ENCODE measurements at places on chromosomes 11 and 22.
A peak's percentile ranks its signal among the peaks of the same experiment; 100 is the strongest.

DNA sequence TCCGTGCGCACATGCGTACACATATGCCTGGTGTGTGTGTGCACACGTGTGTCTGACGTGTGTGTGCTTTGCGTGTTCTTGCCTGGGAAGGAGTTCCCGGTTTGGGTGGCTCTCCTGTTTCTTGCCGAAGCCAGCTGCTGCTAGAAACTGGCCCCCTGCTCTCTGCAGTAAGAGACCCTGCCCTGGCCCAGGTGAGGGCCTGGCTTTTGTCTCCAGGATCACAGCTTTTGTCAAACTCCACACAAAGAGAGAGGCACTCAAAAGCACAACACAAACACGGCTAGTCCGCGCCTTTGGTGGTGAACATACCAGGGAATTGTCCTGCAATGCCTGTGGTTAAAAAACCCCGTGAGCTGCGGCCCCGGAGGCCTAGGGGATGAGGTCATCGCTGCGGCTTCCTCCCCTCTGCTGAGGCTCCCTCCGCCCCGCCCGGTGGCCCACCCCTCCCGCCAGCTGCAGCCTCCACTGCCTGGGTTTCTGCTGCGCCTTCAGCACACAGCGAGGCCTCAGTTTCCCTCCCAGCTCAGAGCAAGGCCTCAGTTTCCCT, 88.9 kb downstream of the KCNQ1 start:
- DNase-seq, result no peak

GRCh38 chr11:131099746-131100145, 183.5 kb upstream of the SNX19 start:
- no peak for DNase-seq

DNA sequence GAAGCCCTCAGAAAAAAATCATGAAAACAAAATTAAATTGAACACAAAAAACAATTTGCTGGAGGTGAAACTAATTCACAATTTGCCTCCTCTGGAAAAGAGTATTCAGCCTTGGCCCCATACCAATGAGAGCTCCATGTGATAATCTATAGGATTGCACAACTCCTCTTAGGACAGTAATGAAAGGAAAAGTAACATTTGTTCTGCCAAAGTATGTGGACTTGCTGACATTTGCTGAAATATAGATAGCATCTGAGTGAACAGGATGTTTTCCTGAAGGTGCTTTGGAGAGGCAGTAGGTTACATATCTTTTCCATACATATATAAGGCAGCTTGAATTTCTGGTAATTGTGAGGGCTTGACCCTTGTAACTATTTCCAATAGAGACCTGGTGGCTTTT, 122.8 kb downstream of the OR4C45 start:
- DNase-seq, result no peak

DNA sequence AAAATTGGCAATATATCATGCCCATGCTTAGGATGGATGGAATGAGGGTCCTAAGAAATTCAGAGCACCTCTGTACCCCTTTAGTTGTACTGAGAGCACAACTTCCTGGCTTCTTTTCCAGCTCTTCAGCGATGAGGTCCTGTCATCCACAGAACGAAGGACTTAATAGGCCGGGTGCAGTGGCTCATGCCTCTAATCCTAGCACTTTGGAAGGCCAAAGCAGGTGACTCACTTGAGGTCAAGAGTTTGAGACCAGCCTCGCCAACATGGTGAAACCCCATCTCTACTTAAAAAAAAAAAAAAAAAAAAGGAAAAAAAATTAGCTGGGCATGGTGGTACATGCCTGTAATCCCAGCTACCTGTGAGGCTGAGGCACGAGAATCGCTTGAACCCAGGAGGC, 125.3 kb upstream of the BMAL1 start:
- DNase-seq, result no peak

- DNase-seq, result no peak
Observed at GRCh38 chr11:61800331-61801281, 7.9 kb downstream of the FEN1 start.

GRCh38 chr22:38172832-38173640, 8.6 kb downstream of the PLA2G6 start:
- DNase-seq, result no peak

GRCh38 chr11:29051935-29052334, 943.7 kb downstream of the METTL15 start:
- no peak for DNase-seq

- DNase-seq, result no peak
Observed at GRCh38 chr22:42179616-42180015, 49.0 kb upstream of the CYP2D6 start.

DNA sequence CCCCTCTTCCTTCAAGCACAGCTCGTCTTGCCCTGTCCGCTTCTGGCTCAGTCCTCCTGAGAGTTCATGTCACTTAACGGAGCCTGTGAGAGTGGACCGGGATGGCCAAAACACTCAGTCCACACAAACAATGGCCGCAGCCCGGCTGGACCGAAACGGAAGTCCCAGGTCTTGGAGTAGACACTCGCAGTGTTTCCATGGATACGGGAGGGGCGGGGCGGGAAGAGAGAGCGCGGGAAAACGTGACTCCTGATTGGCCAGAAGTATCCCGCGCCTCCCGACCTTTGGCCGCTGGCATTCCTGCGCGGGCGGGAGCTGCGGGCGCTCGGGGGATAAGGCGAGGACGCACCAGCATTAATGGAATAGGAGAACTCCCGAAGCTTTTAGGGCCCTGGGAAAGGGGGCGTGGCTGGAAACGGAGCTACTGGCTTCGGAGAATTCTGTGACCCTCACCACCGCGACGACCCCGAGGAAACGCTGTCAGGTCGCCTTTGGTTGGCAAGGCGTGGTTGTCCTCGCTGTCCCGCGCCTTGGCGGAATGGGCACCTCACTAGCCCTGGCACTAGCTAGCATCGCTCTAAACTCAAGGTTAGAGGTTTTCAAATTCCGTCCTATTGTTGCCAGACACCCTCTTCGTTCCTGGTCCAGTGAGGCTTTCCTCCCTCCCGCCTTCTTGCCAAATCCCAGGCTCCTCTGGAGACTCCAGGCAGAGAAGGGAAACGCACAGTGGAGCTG, at the start of the genes NLRP14 and ZNF214:
Gene NLRP14 (plus strand): TSS at position 297 of the 735 bp plus-strand sequence. CDS start 18,108 bp downstream, outside the sequence.
Gene ZNF214 (minus strand): TSS at position 164 of the 735 bp plus-strand sequence. CDS start 17,511 bp downstream, outside the sequence.
- DNase-seq, result peak; percentile 64

DNA sequence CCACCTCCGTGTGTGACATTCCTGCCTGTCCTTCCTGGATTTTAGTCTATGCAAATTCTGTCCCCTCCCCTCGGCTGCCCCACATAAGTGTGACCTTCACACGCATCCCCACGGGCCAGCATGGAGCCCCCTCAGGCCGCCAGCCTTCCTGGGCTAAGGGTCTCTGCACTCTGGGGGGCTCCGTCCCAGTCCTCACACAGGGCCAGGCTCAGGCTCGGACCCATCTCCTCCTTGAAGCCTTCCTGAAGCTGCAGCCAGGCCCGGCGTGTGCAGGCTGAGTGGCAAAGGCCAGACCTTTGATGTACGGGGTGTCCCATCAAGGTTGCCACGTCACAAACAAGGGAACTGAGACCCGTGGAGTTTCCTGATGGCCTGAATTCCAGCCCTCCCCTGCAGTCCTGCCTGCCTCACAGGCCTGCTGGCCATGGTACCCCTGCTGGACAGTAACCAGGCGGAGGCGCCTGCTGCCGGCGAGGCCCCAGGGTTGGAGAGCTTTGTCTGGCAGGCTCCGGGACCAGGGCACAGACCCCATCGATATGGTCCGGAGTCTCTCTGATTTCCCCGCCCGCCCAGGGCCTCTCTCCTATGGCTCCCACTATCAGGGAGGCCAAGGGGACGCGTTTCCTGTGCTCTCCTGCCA, 791.7 kb downstream of the BRD1 start:
- no peak for DNase-seq

- DNase-seq, result no peak
Observed at GRCh38 chr11:73199446-73199845, 18.6 kb upstream of the P2RY2 start.

DNA sequence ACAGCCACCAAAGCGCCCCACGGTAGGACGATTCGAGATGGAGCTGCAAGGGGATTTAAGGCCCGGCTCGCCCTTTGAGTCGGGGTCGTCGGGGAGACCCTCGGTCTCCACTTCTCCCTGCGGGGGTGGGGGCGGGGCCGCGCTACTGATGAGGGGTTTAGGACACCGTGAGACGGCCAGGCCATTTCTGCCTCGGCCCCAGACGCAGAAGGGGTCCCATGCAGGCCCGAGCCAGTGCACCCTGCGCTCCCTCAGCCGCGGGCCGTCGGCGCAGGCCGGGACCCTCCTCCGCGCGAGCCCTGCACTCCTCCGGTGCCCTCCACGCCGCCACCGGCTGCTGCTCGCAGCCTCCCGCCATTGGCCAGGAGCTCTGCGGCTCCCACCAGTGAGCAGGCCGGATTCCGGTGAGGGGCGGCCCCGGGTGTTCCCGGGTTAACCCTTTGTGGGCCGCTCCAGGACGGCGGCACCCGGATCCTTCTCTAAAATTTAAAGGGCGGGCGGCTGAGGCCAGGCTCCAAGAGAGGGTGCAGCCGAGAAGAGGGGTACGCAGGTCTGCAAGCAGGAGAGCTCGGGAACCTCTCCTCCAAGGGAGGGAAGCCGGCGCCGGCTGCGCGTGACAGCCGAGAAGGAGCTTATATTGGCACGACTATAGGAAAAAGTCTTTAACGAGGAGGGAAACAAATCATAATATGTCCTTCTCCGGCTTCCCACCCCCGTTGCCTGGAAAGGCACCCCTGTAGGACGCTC, 18.0 kb downstream of the CREB3L1 start:
- DNase-seq, result no peak

DNA sequence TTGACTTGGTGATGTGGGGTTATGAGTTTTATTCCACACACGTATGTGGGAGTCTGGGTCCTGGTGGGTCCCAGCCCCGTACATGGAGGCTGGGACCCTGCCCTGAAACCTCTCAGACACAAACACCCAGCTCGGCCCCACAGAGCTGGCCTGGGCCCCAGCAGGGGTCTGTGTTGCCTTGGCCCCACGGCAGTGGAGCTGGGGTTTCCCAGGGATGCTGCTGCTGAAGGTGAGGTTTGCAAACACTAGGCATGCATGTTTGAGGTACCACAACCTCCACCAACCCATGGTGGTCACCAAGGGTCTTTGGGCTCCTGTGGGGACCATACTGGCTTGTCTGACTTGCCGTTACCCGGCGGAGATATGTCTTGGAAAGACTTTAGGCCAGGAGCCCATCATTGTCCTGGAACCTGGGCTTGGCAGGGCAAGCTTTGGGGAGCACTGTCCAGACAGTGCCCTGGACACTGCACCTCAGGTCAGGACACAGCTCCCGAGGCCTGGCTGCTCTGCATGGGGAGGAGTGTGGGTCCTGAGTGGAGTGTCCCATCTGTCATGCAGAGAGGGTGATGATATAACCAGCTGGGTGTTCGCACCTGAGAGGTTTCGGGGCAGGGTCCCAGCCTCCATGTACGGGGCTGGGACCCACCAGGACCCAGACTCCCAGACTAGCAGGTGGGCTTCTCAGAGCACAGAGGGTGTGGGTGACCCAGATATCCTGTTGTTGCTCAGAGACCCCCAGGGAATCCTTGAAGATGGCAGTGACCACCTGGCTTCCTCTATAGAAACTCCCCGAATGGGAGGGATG, 63.3 kb downstream of the KCNQ1 start:
- DNase-seq, result no peak

- DNase-seq, result no peak
Observed at GRCh38 chr11:128201801-128202200, 385.6 kb downstream of the ETS1 start.

GRCh38 chr11:109155291-109155690, 266.7 kb upstream of the C11orf87 start:
- DNase-seq, result no peak

DNA sequence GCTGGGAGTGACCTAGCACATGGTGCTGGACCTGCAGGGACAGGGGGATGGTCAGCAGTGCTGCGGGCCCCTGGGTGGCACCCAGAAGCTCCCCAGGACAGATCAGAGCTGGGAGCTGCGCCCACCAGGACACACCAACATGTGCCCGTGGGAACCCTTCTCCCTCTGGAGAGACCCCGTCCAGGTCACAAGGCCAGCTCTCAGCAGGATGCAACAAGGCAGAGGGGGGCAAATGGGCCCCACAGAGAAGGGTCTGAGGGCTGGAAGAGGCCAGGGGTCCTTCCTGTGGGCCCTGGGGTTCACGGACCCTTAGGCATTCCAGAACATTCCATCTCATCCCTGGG, 6.2 kb downstream of the DUSP8 start:
- no peak for DNase-seq

GRCh38 chr11:35311331-35311730, 108.0 kb downstream of the SLC1A2 start:
- DNase-seq, result no peak

- no peak for DNase-seq
Observed at GRCh38 chr11:120021391-120021953, 116.4 kb downstream of the TRIM29 start.

DNA sequence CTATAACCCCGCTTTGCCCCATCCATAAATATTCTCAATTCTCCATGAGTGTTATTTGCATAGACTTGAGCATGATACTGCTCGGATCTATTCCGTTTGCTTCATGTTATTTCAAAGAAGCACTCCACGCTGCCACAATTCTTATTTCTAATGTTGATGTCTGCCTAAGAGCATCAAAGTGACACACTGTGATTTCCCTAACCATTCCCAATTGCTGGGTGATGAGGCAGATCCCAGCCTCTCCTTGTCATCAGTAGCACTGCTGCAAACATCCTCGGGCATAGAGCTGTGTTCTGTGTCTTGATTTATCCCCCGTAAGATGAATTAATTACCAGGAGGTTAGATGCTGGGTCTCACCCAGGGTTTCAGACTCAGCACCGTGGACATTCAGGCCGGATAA, 178.3 kb upstream of the SEZ6L start:
- DNase-seq, result no peak

DNA sequence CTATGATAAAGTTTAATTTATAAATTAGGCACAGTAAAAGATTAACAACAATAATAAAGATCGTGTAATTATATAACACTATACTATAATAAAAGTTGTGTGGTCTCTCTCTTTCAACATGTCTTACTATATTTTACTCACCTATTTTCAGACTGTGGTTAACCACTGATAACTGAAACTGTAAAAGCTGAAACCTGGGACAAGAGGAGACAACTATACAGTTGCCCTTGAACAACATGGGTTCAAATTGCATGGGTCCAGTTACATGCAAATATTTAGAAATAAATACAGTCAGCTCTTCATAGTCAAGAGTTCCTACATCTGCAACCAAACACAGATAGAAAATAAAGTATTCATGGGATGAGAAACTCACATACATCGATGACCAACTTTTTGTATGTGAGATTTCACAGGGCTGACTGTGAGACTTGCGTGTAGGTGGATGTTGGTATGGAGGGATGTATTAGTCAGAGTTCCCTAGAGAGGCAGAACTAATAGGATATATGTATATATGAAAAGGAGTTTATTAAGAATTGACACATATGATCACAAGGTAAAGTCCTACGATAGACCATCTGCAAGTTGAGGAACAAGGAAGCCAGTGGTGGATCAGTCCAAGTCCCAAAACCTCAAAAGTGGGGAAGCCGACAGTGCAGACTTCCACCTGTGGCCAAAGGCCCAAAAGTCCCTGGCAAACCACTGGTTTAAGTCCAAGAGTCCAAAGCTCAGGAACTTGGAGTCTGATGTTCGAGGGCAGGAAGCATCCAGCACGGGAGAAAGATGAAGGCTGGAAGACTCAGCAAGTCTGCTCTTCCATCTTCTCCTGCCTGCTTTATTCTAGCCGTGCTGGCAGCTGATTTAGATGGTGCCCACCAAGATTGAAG, 359.5 kb downstream of the INSC start:
- no peak for DNase-seq

- no peak for DNase-seq
Observed at GRCh38 chr22:33909075-33909458, 11.2 kb downstream of the LARGE1 start.

GRCh38 chr11:64546600-64546999, 44.4 kb upstream of the SLC22A12 start:
- DNase-seq, result no peak
